ENCODE measurements at places on chromosomes 11 and 22.

DNA sequence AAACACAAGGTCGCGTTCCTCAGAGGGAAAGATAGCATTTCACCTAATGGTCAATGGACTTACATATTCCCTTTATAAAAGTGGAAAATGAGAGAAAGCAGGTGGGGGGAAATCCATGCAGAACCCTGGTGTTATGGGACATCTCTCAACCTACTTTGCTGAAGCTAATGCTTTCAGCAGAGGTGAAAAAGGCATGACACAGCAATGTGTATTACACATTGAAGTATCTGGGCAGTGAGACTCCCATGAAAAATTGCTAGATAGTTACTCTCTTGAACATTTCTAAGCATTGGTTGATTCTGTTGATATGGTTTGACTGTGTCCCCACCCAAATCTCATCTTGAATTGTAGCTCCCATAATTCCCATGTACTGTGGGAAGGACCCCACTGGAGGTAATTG lies 60.0 kb upstream of the PICALM start:
- no peak for DNase-seq

GRCh38 chr22:29152045-29152953 lies 53.4 kb upstream of the EMID1 start:
- DNase-seq: no peak

DNA sequence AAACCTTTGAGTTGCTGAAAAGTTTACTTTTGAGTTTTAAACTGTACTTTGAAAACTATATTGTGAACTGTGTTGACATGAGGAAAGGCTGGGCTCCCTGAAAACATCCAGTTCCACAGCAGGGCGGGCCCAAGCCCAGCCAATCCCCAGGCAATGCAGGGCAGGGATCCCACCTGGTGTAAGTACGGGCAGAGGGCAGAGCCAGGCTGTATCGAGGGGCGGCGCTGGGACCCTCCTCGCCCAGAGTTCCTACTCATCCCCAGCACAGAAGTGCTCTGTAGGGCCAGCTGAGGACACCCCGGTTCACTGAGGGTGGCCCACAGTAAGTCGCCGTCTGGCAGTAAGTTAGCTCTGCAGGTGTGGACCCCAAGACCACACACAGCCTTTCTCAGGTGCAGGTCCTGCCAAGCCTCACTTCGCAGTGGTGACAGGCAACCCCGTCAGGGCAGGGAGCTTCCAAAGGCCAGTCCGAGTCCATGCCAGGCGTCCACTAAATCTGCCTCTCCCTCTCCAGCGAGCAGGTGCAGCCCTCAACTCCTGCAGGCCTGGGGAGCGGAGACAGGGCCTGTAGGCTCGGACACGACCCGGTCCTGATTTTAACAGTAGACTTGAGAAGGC lies 6.3 kb downstream of the RASSF7 start:
- DNase-seq: no peak

DNA sequence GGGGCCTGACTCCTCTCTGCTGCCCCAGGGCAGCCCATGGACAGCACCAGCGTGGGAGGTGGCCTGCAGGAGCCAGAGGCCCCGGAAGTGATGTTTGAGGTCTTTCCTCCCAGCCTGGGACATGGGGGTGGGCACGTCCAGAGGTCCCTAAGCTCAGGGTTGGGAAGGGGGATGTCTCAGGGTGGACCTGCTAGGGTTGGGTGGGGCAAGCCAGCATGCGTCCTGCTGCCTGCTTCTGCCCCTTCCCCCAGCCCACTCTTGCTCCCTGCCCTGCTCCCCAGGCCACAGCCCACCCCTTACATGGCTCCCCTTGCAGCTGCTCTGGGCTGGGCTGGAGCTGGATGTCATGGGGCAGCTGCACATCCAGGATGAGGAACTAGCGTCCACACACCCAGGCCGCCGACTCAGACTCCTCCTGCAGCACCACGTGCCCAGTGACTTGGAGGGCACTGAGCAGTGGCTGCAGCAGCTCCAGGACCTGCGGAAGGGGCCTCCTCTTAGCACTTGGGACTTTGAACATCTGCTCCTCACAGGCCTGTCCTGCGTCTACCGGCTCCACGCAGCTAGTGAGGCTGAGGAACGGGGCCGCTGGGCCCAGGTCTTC lies 1.3 kb downstream of the FAM180B start:
- no peak for DNase-seq

DNA sequence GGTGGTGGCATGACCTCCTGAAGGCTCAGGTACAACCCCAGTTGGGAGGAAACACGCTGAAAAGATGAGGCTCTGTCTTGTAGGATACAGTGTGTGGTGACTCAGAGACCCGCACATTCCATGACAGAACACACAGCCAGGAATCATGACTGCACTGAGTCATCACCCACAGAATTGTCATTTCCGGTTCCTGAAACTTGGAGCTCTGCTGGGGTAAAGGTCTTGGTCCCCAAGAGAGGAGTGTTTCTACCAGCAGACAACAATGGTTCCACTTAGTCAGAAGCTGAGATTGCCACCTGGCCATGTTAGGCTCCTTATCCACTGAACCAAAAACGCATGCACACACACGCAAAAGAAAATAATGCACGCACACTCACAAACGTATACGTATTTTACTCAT lies 31.5 kb upstream of the CYB5R3 start:
- DNase-seq: peak; percentile 90

GRCh38 chr11:121550247-121551030 lies 97.7 kb upstream of the SORL1-AS1 start:
- no peak for DNase-seq

DNA sequence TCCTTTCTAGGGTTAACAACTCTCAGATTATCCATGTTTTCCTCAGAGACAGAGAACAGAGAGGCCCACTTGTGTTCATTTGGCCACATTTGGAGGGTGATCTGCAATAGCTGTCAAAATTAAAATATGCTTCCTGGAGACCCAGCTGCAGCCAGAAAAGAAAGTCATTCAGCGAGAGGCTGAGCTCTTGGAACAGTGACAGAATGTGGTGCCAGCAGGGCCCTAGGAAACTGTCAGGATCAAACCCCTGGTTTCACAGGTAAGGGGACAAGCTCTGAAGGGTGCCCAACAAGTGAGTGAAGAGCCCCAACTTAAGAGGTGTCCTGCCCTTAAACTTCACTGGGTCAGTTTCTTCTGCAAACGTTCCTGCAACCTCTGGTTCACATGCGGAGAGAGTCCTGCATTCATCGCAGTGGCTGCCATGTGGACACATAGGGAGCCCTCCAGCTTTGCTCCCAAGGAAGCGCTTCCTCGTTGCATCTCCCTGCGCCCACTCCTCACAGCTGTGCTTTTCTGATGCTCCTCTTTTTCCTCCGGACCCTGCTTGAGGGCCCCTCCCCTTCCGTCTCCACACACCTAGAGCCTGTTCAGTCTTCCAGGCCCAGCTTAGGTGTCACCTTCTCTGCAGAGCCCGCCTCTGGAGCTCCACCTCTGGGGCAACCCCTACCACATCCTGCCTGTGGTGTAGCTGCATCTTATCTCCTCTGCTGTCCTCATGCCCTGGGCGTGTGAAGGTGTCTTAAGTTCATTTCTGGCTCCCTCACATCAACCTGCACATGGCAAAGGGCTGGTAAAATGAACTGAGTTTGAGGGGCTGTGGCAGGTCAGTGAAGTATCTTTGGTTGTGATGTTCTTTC lies 3.9 kb downstream of the UCP3 start:
- DNase-seq: no peak

DNA sequence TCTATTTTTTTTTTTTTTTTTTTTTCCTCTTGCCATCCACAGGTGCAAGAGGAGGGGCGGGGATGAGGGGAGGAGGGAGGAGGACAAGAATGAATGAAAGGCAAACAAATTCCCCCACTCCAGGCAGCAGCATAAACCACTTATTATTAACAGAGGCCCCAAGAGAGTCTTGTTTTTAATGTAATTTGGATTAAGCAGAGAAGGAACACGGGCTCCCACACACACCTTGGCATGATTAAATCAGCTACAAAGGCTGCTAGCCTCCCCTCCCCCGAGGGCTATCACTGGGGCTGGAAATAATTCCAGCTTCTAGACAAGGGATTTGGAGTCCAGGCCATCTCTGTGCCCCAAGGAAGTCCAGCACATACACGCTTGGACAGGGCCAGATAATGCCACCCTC lies 93.4 kb upstream of the DRD2 start:
- no peak for DNase-seq

- DNase-seq: peak; percentile 83
Observed at GRCh38 chr11:66069715-66070603, at the start of gene PACS1. PACS1 (plus strand) TSS chr11:66070272; CDS start chr11:66070487, 215 bp downstream.

DNA sequence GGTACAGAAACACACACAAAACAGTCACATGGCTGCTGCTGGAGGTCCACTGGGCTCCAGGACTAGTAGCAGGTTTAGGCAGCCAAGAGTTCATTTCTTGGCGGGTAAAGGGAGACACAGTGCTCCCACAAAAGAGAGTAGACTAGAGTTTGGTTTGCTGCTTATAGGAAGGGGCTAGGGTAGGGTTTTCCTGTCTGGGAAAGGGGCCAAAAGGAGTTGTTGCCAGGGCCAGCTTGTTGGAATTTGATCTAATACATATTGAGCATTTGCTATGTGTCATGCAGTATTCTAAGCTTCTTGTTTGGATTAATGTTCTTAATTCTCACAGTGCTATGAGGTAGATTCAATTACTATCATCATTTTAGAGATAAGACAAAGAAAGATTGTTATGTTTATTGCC lies 195.1 kb upstream of the PLET1 start:
- no peak for DNase-seq

GRCh38 chr22:40178417-40179409 lies 988 bp downstream of the TNRC6B start:
- peak; percentile 54 for DNase-seq

DNA sequence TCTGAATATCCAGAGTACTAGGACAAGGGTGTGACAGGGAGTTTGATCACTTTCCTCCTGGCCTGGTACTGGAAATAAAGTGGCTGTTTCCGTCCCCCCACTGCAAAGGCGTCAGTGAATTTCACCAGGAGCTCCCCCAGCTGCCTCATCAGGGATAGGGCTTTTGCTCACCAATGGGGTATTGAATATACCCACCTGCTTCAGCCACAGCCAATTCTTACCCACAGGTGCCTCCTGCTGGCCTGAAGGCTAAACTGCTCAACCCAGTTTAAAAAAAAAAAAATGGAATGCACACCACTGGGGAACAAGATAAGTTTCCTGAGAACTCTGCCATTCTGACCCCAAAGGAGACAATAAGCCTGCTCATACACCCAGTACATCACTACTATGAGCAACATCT lies 65.3 kb upstream of the MS4A8 start:
- DNase-seq: no peak

DNA sequence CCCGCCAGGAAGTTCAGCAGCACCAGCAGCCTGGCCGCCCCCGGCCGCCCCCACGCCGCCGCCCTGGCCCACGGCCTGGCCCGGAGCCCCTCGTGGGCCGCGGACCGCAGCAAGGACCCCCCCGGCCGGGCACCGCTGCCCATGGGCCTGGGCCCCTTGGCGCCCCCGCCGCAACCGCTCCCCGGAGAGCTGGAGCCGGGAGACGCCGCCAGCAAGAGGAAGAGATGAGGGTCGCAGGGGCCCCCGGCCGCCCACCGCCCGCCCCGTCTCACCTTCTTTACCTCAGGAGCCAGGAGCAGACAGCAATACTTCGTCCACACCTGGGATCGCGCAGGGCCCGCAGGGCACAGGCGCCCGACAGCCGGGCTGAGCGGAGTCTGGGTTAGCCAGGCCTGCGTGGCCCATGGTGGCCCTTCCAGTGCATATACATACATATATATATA lies 115.6 kb downstream of the CACNA1I start:
- no peak for DNase-seq

- DNase-seq: peak; percentile 14
Observed at GRCh38 chr11:104725796-104726408, 172.4 kb downstream of the CASP12 start.

DNA sequence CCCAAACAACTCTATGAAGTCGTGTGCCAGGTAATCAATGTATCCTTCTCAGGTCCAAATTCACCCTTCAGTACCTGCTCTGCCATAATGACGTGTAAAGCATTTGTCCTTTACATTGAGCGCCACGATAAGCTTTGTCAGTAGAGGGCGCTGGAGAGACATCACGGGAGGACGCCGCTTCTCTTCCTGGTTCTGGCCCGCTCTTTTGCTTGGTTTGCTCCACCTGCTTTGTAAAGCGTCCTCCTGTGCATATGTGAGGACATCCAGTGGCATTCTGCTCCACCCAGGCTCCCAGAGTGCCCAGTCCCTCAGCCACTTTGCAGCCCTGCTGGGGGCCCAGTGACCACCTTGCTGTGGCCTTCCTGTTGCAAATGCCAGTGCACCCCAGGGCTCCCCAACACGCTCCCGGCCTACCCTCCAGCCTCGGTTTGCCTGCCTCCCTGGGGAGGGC lies 61.1 kb downstream of the WT1 start:
- DNase-seq: peak; percentile 51

DNA sequence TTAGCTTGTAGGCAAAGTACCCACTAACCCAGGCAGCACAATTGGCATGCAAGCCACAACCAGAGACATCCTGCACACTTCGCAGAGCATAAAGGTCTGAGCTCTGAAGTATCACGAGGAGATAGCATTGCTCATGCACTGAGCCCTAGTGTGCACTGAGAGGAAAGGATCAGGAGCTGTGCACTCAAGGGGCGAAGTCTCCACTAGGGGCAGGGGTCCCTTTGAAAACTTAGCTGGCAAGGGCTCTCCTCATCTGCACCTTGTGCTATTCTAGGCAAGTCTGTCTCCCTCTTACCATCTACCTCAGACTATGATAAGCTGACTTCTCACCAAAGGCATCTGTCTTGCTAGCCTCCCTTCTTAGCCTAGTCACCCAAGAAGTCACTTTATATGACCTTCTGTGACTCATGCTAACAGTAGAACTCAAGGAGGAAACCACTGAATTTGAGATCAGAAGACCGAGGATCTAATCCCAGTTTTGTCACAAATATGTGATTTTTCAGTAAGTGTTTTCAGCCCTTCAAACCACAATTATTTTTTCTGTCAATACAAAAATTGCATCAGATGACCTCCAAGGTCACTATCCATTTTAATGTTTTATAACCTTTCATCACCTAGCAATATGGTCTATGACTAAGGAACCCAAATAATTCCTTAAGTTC lies 1078.0 kb downstream of the NTM start:
- DNase-seq: no peak

DNA sequence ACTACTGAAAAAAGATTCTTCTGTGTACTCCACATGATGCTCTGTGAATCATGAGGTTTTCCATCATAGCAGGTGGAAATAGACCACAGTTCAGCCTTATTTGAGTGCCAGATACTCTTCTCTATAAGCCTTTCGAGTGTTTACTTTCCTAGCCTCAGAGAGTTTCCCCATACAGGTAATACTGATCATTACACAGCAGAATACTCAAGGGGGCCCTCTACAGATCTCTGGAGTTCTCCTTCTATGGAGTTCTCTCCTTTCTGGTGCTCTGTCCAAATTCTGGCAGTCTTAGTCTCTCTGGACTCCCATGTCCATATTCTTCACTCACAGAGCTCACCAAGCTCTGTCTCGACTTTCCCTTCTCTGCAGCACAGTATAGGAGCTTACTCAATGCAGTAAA lies 175.7 kb upstream of the CARD18 start:
- DNase-seq: no peak

DNA sequence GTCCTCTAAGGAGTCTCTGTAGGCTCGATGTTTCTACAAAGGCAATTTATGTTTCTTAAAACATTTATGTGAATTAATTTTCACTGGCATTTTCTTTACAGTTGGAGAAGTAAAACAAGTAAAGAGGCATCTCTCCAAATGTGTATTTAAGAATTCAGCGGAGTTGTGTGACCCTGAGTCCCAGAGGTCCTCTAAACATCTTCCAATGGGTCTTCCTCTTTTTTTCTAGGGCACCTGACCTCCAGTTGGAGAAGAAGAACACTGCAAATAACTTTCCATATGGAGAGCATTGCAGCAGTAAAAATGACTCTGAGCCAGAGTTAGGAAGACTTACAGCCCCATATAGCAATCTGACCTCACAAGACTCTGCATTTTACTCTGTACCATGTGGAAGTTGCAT lies 480.5 kb upstream of the RAG2 start:
- DNase-seq: no peak

All from amniotic epithelial cell (primary cell).